ENCODE measurements at places on chromosomes 12 and 14.
A peak's percentile ranks its signal among the peaks of the same experiment; 100 is the strongest.

DNA sequence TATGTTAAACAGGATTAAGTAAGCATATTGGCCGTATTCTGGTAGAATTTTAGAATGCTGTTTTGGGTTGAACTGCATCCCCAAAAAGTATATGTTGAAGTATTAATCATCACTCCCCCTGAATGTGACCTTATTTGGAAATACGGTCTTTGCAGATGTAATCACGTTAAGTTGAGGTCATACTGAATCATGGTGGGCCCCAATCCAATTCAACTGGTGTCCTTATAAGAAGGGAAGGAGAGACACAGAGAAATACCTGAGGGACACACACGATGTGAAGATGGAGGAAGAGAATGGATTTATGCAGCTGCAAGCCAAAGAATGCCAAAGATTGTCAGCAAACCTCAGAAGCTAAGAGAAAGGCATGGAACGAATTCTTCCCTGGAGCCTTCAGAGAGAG, 268.6 kb downstream of the ITPR2 start:
- DNase-seq, result no peak

DNA sequence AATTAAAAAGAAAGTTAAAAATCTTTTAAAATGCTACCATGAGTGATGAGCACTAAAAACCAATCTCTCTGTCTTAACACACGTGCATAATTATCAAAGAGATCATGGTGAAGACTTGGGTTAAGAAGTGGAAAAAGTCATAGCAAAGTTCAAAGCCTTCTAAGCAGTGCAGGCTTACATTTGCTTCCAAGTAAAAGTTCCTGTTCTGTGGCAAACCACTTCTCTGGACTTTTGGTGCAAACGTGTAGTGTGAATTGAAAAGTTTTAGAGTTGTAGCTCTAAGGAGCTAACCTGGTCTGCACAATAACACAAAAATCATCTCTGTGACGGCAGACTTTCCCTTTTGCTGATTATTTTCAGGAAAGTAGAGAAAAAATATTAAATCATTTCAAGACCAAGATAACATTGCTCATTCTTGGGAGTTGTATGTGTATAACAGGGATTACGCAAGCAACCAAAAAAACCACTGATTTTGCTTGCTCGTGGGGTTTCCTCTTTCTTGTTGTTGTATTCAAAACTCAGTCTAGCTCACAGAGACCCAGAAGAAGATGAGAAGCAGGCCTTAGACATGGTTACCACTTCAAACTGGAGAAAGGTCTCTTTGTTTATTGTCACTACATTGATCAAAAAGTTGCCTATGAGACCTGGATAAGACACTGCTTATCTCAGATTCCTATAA, 2.3 kb upstream of the GLIPR1 start:
- DNase-seq, result no peak

- peak; percentile 61 for DNase-seq
Observed at GRCh38 chr14:54652605-54653052, 85.7 kb downstream of the SAMD4A start.

DNA sequence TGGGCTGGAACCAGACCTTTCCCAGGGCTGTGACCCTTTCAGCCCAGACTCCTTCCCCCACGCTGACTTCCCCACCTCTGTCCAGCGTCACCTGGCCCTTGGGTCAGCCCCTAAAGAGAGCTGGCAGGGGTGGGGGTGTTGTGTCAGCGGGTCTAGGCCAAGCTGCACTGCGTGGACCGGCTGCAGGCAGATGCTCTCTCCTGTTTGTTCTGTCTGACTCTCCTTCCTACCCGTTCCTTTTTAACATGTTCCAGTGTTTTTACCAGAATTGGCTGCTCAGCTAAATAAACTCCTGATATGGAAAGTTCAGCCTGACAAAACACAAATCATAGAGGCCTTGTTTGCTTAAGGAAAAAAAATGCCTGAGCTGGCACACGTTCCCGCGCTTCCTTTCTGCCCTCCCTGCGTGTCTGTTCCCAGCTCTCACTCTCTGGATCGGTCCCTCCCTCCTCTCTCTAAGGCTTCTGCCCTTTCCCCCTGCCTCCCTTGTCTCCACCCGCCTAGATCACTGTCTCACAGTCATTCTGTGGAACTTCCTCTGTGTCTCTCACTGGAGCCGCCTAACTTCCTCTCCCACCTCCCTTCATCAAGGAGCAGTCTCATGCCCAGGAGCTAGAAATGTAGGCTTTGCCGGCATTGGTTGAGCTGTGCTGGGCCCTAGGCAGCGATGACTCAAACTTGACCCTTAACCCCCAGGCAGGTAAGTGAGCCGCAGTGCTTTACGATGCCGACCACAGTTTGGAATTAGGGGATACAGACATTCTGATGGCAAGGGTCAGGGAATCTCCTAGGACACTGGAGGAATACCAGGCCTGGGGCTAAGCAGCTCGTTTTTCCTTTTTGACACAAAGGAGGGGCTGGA, 15.5 kb upstream of the MLXIP start:
- DNase-seq, result peak; percentile 92

DNA sequence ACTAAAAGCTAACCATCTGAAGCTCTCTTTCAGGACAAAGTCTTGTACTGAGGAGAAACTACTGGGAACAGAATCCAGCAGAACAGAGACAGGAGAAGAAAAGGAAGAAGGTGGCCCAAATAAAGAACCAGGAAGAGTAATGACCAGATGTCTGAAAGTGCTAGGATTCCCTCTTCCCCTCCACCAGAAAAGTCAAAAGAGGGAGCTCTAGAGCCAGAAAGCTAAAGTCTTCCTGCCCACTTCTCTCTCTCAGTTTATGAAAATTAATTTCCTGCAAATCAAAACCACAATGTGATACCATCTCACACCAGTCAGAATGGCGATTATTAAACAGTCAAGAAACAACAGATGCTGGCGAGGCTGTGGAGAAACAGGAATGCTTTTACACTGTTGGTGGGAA, 47.2 kb downstream of the SPPL3 start:
- DNase-seq, result no peak

GRCh38 chr14:94710731-94711130, 59.2 kb downstream of the GSC start:
- no peak for DNase-seq

GRCh38 chr12:116525418-116526001, 33.7 kb upstream of the MAP1LC3B2 start:
- peak; percentile 92 for DNase-seq

DNA sequence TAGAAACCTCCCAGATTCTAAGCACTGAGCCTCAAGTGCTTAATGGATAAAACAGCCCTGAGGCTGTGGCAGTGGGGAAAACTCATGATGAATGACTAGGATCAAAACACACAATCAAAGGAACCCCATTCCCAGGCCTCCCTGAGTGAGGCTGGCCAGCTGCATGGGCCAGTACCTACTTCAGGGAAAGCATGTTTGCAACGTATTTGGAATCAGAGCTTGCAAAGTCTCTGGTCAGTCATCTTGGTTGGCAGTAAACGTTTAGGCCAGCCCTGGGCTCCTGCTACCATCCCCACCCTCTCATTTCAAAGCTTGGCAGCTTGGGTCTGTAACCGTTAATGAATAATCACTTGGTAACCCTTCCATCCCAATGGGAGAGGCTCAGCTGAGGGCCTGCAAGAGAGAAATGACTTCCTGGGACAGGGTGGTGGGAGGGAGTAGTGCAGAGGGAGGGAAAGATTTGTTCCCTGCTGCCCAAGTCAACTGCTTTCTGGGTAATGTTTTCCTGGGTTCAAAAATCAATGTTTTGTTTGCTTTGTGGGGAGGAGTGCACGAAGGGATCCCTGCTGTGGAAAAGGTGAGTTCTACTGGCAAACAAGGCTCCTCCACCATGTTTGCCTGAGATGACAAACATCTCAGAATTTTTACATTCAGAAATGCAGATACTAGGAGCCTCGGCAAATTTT, 2.0 kb upstream of the RNASE8 start:
- DNase-seq, result no peak

GRCh38 chr12:20475542-20475941, 107.2 kb downstream of the PDE3A start:
- DNase-seq, result no peak

DNA sequence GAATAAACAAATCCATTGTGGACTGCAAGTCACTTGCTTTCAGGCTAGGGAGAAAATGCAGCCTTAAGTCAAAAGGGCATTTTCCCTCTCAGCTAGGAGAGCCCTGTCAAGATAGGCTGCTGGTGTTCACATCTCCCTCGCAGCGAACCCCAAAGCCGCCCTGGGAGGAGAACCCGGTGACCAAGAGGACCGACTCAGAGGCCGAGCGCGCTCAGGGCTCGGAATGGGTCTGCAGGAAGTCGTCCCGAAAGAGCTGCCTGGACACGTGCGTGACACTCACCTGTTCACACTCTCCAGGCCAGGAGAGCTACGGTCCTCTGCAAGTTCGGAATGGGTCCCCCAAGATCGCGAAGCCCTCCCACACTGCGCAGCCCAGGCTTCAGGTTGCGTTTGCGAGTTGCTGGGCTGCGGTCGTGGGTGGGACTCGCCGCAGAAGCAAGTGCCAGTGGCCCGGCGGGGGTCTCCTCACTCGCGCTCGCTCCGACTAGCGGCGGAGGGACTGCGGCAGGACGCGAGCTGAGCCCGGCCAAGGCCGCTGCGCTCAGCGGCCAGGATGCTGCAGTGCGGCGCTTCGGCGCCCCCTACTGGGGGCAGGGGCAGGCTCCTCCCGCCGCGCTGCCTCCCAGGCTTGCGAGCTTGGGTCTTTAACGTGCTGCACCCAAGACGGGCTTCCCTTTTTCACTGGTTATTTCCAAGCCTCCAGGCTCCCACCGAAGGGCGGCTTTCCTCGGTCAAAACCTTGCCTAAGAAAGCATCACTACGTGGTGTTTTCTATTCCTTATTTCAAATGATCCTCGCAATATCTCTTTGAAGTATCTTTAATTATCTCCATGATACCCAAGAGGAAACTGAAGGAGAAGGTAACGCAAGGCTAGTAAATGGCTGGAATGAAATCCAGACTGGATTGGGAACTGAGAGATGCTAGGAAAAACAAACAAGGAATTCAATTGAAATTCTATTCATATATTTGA, at the start of gene RERG:
Gene RERG, minus strand, starts transcription at position 503 of the 971 bp plus-strand sequence. CDS start 3,928 bp downstream, outside the sequence.
- peak; percentile 46 for DNase-seq

DNA sequence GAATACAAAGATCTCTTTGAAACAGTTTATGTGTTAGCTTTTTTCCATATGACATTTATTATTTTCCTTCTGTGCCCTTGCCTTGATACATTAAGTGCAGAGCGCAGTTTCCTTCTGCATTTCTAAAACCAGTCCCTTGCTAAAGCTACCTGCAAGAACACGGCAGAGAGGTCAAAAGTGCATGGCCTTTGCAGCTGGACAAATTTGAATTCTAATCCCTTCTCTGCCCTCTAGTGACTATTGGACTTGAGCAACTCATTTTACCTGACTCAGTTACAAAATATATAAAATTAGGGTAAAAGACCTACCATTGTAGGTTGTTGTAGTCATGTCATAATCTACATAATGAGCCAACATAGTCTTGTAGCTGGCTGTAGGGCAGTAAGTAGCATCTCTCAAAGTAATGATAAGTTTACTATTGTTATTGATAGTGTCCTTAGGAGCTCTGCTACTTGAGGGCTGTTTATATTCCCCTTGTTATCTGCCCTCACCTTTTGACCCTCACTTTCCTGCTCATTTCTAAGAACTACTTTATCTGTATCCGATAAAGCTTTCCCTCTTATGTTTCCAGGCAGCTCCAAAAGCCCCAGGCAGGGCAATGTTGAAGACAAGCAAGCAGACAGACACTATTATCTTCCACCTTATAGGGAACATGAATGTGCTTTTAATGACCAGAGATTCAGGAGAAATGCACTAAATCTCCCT, 120.0 kb upstream of the PDZRN4 start:
- no peak for DNase-seq

- no peak for DNase-seq
Observed at GRCh38 chr14:70884595-70885342, 22.5 kb upstream of the PCNX1 start.

DNA sequence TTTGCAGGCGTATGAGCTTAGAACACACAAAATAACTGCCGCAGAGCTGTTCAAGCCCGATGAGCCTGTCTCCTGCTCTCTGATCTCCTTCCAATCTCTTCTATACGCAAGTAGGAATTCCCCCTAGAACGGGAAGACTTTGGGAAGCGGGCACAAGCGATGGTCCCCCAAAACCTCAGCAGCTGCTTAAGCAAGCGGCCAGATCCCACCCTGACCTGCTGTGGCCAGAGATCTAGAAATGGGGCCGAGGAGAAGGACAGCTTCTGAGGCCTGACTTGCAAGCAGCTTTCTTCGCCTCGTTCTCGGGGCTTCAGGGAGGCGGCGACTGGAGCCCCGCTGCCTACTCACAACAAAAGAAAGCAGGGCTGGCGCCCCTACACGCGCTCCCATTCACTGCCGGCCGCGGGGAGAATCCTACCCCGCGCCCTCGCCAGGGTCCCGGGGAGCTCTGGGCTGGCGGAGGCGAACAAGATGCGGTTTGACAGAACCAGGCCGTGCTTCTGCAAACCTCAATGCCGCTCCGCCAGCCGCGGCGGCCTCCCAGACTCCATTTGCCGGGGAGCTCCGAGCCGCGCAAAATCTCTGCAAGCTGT, 922 bp downstream of the TBX5 start:
- no peak for DNase-seq

DNA sequence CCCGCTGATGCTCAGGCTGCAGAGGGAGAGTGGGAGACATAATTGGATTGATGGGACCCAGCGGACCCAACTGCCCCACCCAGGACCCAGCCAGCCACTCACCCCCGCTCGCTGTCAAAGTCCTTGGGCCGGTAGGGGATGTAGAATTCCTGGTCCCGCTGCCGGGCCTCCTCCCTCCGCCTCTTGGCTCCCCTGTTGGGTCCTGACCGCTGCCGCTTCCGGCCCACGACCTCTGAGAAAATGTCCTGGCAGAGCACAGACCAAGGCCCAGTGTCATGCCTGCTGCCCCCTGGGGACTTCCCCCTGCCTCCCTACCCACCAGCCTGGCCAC, 13.5 kb downstream of the CFAP73 start:
- no peak for DNase-seq

GRCh38 chr12:124620606-124621295, 53.3 kb upstream of the NCOR2 start:
- DNase-seq, result peak; percentile 63

GRCh38 chr14:49957089-49957852, 64.4 kb downstream of the ARF6 start:
- peak; percentile 84 for DNase-seq

DNA sequence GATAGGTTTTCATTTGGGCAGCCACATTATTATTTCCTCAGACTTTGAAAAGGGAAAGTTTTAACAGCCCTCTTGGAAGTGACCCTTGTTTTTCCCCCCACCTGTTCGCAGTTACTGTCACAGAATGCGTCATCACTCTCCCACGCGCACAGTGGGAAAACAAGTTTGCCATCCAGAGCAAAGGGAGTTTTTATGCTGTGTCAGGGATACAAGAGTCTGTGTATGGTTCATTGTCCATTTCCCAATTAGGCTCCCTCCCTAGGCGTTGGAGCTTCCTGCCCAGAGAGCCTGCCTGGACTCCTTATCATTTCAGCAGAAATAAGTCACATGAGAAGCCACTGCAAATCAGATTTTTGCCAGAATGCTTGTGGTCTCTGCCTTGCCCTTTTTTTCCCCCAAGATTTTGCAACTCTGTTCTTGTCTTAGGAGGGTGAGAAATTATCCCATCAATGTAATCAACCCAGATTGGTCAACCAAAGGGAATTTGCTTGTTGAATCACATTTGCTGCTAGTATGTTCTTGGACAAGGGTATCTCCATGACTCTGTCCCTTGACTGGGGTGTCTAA, 104.1 kb downstream of the IGF1 start:
- DNase-seq, result no peak

Data from kidney glomerular epithelial cell (primary cell).